ENCODE measurements at places on chromosomes 12 and 14. TPM values are rescaled to one million over a fixed set of nuclear protein-coding genes. Genes with fewer than 3 reads are reported as not detected.

- no peak for DNase-seq
Measured at GRCh38 chr12:86597431-86597830, 341.2 kb upstream of the MGAT4C start.

SRRM4 gene
- not detected for total RNA-seq

DNA sequence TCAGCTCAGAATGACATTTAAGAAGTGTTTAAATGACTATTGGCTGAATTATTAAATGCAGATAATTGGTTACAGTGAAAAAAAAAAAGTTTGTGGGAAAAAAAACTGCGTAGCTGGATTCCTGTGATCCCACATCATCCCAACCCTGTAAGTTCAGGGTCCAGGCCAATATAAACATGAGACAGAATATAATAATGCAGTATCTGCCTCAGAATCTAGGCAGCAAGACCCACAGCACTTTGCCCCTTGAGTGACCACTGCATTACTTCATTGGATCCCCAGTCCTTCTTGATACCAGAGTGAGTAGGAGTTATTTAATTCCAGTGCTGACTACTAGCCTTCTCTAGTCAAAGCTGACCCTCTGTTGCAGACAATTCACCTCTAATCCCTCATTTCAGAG is 272.6 kb downstream of the CCER1 start:
- DNase-seq: no peak

DNA sequence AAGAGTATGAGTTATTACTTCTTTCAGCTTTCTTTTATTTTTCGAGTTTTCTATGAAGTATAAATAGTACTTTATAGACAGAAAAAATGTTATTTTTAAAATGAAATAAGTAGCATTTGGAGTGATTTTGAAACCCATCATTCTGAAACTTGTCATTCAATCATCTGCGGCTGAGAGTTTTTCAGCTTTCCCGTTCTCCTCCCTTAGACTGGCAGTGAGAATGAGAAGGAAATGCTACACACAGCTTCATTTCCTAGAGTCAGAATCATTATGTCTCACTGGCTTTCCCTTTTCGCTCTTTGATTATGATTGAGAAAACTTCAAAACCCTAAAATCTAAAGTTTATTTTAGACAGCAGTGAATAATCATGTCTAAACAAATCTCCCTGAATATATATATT is 33.7 kb upstream of the GNPNAT1 start:
- peak; percentile 41 for DNase-seq

GPR135 gene
- 0.64 TPM for total RNA-seq

GRCh38 chr12:70083677-70084020 is 159.6 kb upstream of the CNOT2 start:
- DNase-seq: no peak

RPL10L gene
- not detected for total RNA-seq

- no peak for DNase-seq
Measured at GRCh38 chr12:93279565-93280412, 97.9 kb upstream of the NUDT4 start.

DNA sequence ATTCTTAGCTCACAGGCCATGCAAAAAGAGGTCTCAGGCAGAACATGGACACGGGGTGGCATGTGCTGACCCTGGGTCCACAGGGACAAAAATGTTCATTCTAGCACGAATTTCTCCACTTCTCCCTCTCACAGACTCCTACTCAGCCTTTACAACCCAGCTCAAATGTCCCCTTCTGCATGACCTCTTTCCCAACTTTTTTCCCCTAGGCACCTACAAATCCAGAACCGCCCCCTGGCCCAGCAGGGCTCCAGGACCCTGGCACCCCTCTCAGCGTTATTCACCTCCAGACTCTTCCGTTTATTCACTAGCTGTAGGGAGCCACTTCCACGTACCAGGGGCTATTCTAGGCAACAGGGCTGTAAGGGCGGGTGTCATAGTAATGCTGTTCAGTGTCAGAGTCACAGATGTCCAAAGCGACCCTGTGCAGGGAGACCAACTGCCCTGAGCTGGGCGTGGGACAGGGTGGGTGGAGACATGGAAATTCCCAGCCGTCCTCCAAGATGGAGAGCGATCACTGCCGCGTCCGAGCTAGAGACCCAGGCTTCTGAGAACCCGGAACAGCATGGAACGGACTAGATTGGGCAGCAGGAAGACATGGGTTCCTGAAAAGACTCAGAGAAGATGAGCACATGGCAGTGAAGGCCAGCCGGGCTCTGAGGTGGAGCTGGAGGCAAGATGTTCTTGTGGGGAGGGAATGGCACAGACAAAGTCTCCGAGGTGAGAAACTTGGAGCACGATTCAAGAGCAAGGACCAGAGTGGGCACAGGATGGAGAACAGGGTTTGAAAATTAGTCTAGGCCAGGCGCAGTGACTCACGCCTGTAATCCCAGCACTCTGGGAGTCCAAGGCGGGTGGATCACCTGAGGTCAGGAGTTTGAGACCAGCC is 274.9 kb upstream of the RTL1 start:
- no peak for DNase-seq

GRCh38 chr12:115088328-115088994 is 404.5 kb upstream of the TBX3 start:
- DNase-seq: no peak

DNA sequence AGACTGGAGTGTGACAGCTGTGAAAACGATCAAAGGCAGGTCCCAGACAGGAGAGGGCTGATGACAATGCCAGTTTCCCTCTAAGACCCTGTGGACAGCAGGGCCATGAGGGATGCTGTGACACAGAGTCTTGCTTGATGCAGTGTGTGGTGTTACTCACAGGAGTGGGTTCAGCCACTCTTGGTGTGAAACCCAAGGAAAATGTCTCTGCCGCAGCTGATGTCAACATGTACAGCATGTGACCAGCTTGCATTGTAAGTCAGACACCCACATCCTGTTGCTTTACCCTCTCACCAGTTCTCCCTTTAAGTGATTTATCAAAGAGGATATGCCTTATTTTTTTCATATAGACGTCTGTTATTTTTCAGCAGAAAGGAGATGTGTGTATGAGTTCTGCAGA is 268.6 kb downstream of the BTG1 start:
- peak; percentile 94 for DNase-seq

FOXN4 gene
- total RNA-seq: not detected

LGR5 gene
- not detected for total RNA-seq

DNA sequence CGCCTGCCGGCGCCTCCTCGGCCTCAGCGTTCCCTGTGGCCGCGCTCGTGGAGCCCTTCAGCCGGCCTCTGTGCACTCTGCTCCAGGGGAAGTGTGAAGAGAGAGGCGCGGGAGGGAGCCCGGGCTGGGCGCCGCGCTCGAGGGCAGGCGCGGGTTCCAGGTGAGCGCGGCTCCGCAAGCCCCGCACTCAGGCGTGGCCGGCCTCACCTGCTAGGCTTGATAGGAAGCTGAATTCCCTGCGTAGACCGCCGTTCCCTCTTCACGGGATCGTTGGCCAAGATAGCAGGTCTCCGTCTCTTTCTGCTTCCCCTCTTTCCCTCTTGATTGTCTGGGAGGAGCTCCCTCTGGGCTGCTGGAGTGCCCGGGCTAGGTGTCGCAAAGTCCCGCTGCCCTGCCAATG is 89.7 kb downstream of the ASCL4 start:
- DNase-seq: no peak

RD3L gene
- not detected for total RNA-seq

DNA sequence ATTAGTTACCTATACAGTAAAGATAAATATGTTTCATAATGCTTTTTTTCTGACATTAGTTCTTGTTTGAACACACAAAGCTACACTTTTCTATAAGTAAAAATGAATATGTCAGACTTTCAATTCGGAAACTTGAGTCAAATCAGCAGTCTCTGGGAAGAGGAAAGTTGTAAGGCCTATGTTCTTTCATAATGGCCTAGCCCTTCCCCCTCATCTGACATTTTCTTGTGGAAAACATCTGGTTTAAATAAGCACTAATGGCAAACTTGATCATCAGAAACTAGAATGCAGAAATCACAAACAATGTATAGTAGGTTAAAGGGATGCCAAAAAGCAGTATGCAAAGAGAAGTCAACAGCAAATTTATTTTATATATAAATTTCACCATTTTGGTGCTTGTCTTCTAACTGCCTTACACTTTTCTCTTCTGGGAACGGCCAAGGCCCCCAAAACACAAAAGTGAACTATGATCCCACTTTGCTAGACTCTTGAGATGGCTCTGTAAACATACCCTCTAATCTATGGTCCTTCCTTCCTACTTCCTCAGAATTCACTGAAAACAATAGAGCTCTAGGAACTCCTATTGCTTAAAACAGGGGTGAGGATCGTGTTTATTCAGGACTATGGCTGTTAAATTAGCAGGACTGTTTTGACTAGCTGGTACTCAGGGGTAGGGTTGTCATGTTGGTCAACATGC is 444.1 kb downstream of the RAD51B start:
- no peak for DNase-seq

DNA sequence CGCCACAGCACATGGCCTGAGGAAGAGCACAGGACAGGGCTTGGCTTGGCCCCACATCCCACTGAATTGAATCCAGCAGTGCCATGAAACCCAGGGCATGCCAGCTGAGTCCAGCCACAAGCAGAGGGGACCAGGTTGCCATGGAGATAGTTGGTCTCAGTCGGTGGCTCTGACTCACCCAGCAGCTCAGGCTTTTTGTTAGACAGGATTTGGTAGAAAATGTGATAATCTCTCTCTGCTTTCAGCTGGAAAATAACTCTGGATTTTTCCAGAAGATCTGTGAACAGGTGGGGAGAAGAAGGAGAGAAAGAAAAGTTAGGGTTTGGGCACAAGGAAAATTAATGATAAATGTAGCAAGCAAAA is 4.8 kb downstream of the MYH7 start:
- no peak for DNase-seq

- no peak for DNase-seq
Measured at GRCh38 chr12:119869720-119870119, 7.4 kb downstream of the CIT start.

FAIM2 gene
- 0.17 TPM for total RNA-seq

DNA sequence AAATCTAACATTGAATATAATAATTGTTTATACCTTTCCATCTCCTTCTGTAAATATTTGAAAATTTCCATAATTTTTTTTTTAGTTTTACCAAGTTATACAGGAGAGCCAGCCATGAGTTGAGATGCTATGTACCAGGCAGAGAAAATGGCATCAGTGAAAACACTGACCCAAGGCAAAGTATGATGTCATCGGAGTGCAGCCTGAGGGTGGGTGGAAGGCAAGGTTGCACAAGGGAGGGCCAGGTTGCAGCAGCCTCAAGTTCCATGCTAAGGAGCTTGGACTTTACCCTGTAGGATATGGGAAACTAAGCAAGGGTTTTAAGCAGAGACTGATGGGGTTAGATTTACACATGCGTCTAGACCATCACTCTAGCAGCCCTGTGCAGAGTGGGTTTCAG is 441.1 kb downstream of the BCAT1 start:
- DNase-seq: no peak

DNA sequence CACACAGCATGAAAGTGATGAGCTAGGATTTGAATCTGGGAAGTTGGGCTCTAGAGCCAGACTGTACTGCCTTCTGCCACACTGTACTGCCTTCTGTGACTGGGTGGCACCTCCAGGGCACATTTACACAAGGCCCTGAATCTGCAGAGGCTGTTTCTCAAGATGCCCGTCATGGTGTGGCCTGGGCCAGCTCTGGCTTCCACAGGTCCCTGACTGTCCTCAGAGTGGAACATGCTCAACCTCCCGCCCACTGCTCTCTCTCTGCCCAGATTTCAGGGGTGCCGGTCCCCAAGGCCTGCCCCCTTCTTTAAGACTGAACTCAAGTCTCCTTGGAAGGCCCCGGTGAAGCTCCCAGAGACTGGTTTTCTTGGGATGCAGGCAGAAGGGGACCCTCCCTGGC is 50.2 kb downstream of the C14orf132 start:
- no peak for DNase-seq

DNA sequence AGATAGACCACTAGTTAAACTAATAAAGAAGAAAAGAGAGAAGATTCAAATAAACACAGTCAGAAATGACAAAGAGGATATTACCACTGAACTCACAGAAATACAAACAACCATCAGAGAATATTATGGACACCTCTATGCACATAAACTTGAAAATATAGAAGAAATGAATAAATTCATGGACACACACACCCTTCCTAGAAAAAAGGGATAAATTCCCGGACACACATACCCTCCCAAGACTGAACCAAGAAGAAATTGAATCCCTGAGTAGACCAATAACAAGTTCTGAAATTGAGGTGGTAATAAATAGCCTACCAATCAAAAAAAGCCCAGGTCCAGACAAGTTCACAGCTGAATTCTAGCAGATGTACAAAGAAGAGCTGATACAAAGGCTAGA is 187.9 kb downstream of the SEC23A start:
- no peak for DNase-seq

- peak; percentile 38 for DNase-seq
Measured at GRCh38 chr12:21773263-21773741, 1.2 kb downstream of the KCNJ8 start.

- DNase-seq: no peak
Measured at GRCh38 chr12:54195737-54196347, 7.1 kb upstream of the SMUG1 start.

GRCh38 chr12:124795081-124795948 is 68.3 kb downstream of the SCARB1 start:
- no peak for DNase-seq

DNA sequence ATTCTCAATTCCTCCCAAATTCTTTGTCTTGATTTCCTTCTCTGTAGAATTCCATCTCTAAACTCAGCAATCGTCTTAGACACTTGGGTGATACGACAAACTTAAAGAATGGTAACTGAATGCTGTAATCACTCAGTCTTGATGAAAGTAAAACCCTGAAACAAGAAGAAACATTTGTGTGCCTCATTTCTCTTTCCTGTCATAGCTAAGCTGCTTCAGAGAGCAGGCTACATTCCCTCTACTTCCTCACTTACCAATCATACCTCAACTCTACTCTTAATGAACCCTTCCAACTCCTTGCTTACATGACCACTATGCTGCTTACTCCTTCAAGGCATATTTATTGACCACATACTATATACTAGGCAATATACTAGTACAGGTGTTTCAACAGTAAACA is 8.3 kb downstream of the MAP4K5 start:
- DNase-seq: no peak

TSPAN8 gene
- not detected for total RNA-seq

DNA sequence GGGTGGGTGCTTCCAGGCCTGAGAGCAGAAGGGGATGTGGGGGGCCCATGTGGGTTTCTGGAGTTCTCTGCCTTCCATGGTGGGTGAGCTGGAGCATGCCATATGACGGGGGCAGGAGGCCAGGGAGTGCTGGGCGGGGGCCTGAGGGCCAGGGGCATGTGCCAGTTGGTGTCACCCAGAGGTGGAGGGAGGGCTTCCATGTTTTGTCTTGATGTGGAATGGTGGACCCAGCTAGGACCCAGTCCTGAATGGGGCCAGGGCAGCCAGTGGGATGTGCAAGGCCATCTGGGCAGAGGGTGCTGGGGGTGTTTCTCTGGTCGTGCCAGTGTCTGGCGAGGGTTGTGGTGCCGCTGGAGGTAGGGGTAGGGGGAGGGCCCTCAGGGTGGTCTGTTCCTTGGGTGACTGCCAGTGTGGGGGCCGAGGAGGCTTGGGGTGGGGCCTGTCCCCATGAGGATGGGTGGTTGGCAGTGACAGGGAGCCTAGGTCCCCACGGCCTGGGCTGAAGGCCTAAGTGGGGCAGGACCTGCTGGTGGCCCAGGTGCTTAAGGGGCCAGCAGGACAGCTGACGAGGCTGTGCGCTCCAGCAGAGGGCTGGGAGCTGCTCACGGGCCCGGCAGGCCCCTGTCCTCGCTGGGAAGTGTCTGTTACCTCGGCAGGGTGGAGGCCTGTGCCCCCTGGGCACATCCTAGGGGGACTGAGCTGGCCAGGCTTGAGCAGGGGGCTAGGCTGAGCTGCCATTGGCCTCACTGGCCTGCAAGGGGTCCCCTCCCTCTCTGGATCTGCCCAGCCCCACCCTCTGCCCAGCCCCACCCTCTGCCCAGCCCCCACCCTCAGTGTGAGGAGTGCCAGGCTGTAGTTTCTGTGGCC is 26.8 kb downstream of the CEP170B start:
- no peak for DNase-seq

All from activated naive CD4-positive, alpha-beta T cell treated with anti-CD3 and anti-CD28 coated beads for 36 hours (primary cell).